Small intestine (tissue), 16 donors: ENCODE measurements at places on chromosomes 12 and 14.

GRCh38 chr14:20427231-20428009 is 8.5 kb downstream of the KLHL33 start:
- DNase-seq: peak; percentile 76

GRCh38 chr12:46208370-46208769 is 60.5 kb downstream of the SLC38A1 start:
- no peak for DNase-seq

DNA sequence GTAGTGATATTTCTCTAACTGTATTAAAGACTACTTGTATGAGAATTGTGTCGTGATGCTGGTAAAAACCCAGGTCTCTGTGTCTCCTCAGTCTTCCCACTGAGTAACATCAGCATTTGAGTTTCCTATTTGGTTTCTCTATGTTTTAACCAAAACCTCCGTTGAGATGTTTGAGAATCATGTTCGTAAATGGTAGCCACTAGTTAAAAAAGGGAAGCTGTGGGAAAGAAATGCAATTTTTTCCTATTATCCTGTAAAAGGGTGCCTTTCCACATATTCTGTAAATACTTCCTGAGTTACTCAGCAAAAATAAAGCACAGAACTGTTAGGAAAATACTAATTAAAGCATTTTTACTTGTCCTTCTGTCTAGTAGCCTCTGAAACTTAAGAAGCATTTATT is 7.0 kb downstream of the CLEC1B start:
- no peak for DNase-seq

DNA sequence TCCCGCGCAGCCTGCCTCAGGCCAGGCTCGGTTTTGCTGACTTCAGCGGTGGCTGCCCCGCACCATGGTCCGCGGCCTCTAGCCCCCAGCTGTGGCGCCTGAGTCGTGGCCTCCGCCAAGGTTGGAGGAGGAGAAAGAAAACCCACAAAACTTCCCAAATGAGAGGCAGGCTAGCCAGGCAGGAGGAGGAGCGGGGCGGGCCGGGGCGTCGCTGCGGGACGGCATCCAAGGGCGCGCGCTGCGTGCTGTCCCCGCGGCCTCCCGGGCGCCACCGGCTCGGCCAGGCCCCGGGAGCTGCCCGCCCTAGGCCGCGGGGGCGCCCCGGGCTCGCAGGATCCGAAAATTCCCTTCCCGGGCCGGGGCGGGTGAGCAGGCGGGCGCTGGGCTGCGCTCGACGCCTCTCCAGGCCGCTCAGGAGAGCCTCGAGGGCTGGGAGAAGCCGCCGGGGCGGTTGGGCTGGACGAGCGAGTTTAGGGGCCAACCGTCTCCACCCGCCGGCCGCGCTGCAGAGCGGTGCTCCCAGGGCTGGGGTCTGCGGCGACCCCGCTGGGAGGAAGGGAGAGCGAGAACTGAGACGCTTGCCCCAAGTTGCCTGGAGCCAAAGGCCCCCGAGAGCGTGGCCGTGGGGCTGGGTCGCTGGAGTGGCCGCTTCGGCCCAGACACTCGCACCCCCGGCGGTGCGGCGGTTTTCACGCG is at the start of gene EFS:
EFS (minus strand) TSS at position 137 of the 696 bp plus-strand sequence. CDS start 147 bp downstream, outside the sequence.
- DNase-seq: no peak

GRCh38 chr14:76891391-76891790 is 65.2 kb downstream of the LRRC74A start:
- DNase-seq: no peak

DNA sequence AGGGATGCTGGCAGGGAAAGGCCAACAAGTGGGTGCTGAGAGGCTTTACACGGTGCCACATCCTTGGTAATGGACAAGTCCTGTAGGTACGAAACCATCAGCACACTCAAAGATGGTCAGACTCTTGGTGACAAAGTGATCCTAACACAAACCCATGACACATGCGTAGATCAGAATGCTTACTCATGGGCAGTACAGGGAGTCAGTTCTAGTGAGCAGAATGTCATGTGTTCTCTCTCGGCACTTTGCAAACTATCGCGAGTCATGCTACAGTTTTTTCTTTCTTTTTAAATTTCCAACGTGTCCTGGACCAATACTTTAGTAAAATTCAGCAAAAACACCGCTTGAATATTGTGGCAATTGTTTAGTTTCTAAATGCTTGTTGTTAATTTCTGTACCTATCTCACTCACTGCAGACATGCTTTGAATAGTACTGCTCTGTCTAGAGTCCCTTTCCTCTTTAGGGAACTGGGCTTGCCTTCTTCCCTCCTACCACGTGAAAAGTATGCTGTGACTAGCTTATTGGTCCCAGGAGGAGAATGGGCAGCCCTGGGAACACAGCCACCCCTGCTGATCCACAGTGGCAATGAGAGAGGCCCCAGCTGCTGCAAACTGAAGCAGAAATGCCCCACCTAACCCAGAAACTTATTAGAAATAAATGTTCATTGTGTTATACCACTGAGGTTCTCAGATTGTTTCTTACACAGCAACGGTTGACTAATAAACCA is 62.4 kb downstream of the UBR7 start:
- DNase-seq: no peak

- DNase-seq: no peak
Measured at GRCh38 chr12:39972119-39972518, 133.8 kb downstream of the SLC2A13 start.

DNA sequence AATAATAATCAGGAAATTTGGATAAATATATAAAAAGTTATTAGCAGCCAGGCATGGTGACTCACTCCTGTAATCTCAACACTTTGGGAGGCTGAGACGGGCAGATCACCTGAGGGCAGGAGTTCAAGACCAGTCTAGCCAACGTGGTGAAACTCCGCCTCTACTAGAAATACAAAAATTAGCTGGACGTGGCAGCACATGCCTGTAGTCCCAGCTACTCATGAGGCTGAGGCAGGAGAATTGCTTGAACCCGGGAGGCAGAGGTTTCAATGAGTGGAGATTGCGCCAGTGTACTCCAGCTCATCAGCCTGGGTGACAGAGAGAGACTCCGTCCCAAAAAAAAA is 64.5 kb downstream of the SYT1 start:
- DNase-seq: no peak

- DNase-seq: no peak
Measured at GRCh38 chr12:104609445-104609844, 152.7 kb downstream of the CHST11 start.

- peak; percentile 90 for DNase-seq
Measured at GRCh38 chr12:114858388-114859146, 174.6 kb upstream of the TBX3 start.

GRCh38 chr14:54488318-54488645 is 498 bp downstream of the GMFB start:
- no peak for DNase-seq

GRCh38 chr12:25653487-25654175 is 100.5 kb upstream of the LMNTD1 start:
- DNase-seq: no peak

DNA sequence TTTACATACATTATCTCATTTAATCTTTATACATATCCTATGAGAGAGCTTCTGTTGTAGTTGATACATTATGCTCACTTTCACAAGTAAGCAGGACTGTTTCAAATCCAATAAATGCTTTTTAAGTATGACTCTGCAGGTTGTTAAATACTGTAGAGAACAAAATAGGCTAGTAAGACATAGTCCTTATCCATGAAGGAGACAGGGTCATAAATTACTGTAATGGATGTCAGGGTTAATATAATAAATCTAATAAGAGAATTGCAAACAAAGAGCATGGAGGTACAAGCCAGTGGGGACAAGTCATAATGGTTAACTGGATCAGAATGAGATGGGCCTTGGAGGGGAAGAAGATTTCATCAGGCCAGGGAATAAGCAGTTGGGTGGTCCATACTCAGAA is 303.8 kb upstream of the RGS6 start:
- DNase-seq: no peak

- DNase-seq: no peak
Measured at GRCh38 chr14:75446447-75446846, 18.6 kb downstream of the JDP2 start.

GRCh38 chr14:45156067-45156466 is 20.3 kb downstream of the FANCM start:
- DNase-seq: no peak

- no peak for DNase-seq
Measured at GRCh38 chr12:115037830-115038229, 353.9 kb upstream of the TBX3 start.

- peak; percentile 45 for DNase-seq
Measured at GRCh38 chr12:76878099-76878898, 520 bp downstream of the CSRP2 start.

DNA sequence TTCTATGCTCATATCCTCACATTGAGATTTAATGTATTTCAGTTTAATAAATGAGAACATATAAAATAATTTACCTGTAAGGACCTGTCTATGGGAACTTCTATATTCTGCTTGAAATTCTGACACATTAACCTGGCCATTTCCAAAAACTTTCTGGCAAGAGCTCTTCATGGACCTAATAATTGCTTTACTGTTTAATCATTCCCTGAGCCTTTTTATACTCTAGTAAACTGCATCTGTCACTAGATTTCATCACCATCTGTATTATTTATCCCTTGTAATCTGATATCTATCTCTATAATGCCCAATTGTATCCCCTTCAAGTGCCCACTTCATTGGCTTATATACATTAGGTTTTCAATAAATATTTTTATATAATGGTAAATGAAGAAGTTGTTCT is 327.7 kb downstream of the RAD51B start:
- DNase-seq: no peak

DNA sequence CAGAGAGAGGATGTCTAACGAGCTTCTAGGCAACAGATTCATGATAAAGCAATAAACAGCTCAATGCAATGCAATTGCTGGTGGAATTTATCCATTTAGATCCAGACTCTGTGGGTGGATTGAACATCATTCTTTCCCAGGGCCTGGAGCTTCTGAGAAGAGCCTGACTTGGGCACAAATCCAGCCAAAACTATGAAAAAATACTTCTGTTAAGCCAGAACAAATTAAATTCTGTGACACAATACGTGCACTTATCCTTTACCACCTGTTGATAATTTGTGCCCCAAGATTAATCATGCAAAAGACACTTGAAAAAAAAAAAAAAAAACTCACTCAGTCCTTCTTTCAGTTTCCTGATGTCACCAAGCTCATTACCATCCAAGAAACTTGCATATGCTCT is 446.0 kb upstream of the DCN start:
- DNase-seq: no peak

DNA sequence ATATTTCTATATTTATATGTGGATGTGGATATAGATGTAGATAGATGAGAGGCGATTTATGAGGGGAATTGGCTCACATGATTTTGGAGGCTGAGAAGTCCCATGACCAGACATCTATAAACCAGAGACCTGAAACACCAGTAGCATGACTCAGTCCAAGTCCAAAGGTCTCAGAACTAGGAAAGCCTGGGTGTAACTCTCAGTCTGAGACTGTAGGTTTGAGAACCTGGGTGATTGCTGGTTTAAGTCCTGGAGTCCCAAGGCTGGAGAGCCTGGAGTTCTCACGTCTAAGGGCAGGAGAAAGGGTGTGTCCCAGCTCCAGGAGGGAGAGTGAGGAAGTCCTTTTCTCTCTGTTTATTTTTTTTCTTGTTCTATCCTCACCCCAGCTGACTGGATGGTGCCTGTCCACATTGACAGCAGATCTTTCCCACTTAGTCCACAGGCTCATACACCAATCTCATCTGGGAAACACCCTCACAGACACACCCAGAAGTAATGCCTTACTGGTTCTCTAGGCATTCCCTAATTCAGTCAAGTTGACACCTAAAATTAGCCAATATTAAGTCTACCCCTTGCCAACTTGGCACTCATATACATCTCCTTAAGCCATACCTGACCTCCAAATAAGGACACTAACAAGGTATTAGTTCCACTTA is 45.4 kb downstream of the EMP1 start:
- DNase-seq: peak; percentile 99

DNA sequence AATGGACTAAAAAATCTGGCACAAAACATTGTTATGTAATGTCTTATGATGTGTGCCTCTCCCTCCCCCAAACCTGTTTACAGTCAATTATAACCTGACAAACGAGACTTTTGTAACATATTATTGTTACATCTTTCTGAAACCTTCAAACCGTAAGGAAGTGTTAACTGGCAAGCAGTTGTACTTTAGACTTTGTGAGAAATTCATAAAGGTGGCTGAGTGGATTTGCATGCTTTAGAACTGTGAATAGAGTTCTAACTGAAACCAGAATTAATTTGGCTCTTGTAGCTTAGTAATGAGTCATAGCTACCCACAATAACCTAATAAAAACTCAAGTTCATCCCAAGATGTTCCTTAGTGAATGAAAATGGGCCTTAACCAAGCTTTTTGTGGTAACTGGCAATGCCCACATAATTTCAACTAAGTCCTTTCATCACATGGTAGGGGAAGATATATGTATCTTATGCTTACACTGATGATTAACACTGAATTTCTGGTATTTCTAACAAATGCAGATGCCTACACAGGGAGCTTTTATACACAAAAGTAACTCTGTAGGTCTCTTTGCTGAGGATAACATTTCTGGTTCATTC is 29.7 kb downstream of the RAD9B start:
- DNase-seq: peak; percentile 61

GRCh38 chr14:102805371-102805891 is 28.2 kb downstream of the TRAF3 start:
- DNase-seq: peak; percentile 32

GRCh38 chr12:3144495-3144894 is 67.3 kb downstream of the TSPAN9 start:
- no peak for DNase-seq

- no peak for DNase-seq
Measured at GRCh38 chr12:30980955-30981662, 54.6 kb downstream of the TSPAN11 start.

DNA sequence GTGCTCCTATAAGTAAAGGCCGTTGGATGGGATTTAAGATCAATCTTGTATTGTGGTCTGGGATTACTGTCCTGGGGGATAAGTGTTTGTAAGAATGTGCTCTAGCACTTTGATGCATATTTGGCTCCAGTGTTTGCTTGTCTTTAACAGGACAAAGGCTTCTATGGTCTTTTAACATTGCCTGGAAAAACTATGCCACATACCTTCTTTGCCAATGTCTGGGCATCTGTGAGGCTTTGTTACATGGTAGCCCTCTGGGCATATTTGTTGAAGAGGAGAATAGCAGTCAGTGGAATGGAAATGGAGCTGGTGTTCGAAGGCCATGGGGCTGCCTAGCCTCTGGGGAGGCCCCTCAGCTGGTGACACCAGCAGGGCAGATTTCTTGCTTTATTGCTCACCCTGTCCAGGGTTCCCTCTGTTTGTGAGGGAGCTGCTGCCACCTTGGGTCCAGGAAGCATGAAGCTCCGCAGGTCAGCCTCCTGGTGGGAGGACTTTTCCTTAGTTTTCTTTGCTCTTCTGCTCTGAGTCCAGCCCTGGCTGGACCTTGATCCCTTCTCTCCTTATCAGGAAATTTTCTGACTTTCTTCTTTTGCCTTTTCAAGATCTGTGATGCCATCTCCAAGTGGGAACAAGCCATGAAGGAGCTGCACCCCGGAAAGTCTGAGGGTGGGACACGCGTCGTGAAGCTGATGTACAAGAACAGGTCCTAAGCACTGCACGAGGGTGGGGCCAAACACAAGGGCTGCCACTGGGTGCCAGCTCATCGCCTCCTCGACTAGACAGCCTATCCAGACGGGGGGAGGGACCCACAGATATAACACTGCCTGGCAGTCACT is 19.5 kb downstream of the PIGH start:
- DNase-seq: peak; percentile 88
